Glutamatergic neuron (in vitro differentiated cells): ENCODE measurements at places on chromosomes 2 and 18. TPM values are rescaled to one million over a fixed set of nuclear protein-coding genes. Genes with fewer than 3 reads are reported as not detected.

The SLC38A11 gene
- not detected for total RNA-seq

The PCARE gene
- 0.66 TPM for total RNA-seq

The NYAP2 gene
- total RNA-seq, result 0.32 TPM

The TXNDC2 gene
- total RNA-seq, result not detected
